ENCODE measurements at places on chromosomes 6 and 20.

DNA sequence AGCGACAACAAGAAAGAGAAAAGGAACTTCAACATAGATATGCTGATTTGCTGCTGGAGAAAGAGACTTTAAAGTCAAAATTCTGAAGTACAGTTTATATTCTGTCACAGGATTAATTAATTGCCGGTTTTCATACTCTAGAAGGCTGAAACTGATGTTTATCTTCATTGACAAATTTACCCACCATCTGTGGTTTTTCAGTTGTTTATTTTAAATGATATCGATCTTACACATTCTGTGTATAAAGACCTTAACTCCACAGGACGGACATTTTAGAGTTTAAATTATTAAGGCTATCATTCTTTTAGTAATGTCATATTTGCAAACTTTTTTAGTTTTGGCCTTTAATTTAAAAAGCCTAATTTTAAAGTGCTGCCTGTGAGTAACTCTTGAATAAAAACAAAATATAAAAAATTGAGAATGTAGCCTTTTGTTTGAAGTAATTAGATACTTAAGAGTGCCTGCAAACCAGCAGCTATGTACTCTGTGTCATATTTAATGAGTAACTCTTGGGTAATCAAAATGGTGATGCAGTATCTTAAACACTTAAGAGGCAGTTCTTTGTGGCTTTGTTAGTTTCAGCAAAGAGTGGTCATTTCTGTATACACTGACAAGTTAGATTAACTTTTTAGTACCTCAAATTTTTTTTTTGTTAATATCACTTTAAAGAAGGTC, 59.3 kb downstream of the CDC5L start:
- no peak for DNase-seq

- no peak for DNase-seq
Measured at GRCh38 chr6:138568997-138569396, 69.7 kb upstream of the NHSL1 start.

DNA sequence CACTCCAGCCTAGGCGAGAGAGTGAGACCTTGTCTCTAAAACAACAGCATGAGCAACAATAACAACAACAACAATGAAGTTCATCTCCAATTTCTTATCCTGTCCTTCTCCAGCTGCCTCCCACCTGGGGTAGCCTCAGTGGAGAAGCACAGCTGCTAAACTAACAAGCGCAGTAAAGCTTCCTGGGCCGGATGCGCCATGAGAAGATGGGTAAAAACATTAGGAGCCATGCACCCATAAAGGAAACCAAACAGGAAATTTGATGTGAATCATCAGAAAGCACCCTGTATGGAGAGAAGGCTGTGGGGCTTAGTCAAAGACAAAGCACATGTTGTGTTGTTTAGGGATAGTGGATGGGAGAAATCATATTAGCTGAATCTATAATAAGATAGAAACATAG, 61.1 kb upstream of the CCN6 start:
- DNase-seq: peak; percentile 44

GRCh38 chr6:79421707-79422484, 115.3 kb downstream of the LCA5 start:
- DNase-seq: no peak

GRCh38 chr20:22160101-22160652, 424.2 kb downstream of the FOXA2 start:
- no peak for DNase-seq

DNA sequence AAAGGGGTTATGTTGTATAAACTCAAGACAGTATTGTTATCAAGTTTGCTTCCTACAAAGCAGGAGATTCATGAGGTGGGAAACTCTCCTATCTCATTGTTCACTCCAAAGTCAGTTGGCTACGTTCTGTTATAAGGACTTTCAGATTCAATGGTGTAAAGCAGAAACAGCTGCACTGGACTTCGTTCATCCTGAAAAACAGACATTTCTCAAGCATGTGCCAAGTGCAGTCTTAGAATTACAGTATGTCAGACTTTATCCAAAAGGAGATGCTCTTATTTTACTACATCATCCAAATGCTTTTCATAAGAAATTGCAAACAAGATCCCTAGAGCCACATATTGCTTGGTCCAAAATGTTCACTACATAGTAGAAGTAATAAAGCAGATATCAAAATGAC, 14.9 kb downstream of the COL21A1 start:
- no peak for DNase-seq

- no peak for DNase-seq
Measured at GRCh38 chr20:23874747-23875146, 4.8 kb downstream of the CST5 start.

DNA sequence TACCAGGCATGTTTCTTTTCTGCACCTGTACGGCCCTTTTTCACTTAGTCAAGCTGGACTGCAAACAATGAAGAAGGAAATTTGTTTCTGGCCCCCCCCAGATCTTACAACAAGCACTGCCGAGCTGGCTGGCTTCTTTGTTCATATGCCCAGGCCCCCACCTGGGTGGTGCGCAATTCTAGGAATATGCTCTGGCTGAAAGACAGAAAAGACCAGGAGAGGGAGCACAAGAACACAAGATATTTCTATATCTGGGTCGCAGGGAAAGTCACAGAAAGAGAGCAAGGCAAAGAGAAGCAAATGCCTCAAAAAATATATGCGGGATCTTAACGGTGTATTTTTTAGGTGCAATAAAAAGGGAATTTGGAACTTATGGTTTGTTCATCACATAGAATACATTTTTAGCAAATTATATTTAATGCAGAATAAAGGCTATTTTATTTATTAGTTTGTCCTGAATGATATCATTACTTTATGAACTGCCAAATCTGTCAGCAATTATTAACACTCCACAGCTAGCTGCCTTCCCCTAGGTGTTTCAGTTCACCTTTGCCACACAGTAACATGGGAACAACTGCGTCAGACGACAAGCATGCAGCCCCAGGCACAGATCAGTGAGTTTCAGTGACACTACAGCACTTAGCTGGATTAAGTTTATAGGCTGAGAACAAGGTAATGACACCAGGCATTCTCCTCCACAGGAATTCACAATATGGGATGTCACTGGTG, 76.5 kb downstream of the GJA10 start:
- DNase-seq: no peak

- DNase-seq: no peak
Measured at GRCh38 chr20:62702895-62703852, 5.5 kb upstream of the NTSR1 start.

DNA sequence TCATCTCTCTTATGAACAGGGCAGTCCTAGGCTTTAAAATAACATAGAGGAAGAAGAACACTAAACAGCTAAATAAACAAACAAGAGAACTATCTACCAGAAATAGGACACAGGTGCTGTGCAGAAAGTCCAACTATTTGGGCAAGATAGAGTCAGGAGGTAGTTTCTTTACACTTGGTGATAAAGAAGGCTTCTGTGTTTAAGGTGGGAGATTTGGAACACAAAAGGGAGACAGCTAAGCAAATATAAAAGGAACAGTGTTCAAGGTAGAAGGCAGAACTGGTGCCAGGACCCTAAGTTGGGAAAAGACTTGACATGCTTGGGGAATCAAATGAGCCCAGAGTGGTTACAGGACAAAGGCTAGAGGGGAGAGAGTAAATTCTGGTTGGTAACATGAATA, 110.5 kb downstream of the MANEA start:
- no peak for DNase-seq

DNA sequence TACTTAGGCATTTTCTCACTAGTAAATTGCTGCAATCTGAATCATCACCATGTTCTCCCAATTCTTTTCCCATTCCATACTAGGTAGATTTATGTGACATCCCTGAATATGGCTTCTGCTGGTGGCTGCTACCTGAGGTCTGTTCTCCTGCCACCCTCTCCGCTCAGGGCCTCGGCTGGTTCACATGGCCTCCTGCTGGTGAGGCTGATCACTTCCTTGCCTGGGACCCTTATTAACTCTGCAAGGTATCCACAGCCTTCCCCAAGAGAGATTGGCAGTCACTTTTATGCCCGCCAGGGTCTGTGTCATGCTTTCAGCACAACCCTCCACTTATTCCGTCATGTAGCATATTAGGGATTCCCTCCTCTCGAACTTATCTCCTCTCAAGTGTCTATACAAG, 424.5 kb upstream of the FLRT3 start:
- DNase-seq: no peak

GRCh38 chr6:16201706-16202105, 36.7 kb upstream of the GMPR start:
- DNase-seq: no peak

DNA sequence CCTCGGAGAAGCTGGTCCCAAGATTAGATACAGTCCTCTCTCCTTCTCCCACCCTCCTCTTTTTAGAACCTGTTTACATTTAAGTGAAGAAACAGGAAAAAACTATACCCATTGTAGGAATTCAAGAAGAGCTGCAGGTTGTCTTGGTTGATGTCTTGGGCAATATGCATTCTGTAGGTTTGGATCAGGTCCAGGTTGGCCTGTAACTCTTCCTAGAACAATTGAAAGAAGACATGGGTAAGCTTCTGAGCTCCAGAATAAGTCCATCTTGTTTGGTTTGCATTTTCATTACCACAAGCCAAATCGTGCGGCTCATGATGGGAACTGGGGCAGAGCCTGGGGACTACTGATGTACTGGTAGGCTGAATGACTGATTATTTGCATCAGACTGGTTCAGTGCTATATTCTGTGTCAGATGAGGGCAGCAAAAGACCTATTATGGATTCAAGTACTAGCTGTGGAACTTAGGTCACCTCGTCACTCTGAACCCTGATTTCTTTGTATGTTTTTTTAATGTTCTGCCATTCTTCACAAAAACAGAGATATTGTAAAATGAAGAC, 20.3 kb upstream of the SLA2 start:
- DNase-seq: no peak

GRCh38 chr6:32188381-32189068, 1.5 kb downstream of the PBX2 start:
- no peak for DNase-seq

DNA sequence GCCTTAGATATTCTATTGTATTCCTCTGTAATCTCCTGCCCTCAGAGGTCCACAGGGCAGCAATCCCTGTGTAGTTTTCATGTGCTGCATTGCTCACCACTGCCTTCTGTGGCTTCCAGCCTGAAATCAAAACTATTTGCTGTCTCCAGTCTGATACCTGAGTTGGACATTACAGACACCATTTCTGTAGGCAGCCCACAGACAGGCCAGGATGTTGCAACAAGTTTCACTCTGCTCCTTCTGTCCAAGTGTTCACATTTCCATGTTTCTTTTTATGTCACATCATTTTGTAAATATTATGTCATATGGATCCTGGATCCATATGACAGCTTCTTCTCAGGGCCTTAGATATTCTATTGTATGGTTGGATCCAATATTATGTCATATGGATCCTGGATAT, 21.7 kb downstream of the ECI2 start:
- DNase-seq: no peak

DNA sequence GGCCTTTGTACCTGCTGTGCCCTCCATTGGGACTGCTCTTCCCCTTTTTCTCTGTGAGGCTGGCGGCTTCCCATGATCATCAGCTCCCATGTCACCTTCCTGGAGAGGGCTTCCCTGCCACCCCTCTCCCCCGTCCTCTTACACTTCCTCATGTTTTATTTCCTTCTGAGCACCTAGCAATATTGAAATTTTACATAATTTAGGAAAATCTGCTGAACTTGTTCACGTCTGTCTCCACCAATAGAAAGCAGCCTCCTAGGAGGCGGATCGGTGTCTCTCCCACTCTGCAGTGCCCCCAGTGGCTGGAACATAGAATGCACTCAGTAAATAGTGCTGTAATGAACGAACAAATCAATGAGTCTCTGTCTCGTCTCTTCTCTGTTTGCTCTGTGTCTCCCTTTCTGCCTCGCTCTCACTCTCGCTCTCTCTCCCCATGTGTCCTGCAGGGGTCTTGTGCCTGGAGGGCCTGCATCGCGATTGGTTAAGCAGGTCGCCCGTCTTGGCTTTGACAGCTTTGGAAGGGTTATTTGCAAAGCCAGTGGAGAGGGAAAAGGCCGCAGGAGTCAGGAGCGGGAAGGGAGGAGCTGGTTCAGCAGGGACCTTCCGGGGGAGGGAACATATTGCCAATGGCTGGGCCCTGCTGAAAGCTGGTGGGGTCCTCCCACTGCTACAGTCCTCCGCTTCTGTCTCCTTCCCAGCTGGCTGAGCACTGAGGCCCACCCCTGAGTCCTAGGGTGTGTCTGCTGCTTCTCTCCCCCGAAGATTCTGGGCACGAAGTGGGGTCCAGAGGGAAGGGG, 12.1 kb upstream of the OCSTAMP start:
- peak; percentile 59 for DNase-seq

DNA sequence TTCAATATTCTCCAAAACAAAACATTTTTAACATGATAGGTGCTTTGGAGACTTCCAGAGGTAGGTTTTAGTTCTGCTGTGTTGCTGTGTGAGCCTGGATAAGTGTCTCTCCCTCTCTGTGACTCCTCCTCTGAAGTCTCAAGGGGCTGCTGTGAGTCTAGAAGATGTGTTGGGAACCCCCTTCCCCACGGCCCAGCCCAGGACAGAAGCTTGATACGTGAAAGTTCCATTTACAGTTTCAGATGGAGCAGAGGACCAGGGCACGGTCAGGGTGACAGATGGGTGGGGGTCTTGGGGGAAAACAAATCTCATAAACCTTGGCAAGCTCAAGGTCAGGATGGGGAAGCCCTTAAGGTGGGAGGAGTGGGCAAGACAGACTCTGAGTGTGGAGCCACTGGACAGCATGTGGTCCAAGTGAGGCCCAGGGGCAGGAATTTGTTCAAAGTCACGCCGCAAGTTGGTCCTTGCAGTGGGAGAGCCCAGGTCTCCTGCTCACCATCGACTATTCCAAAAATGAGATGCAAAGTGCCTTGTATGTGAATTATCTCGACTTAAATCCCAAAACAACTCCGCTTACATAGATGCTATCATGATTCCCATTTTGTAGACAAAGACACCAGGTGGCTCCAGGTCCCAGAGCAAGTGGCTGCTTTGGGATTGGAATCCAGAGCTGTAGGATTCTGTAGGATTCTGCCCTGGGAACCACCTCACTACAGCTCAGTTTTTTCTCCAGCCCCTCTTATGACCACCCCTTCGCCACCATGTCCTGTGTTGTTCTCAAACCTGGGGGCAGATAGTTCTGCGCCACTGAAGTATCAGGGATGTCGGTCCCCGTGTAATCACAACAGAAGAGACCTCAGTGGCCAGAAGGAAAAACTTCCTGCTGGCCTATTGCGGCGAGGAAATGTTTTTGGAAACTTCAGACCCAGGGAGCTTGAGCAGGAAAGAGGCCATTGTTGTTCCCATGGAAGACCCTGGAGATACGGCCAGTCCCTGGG, 1.9 kb downstream of the TGM2 start:
- no peak for DNase-seq

- no peak for DNase-seq
Measured at GRCh38 chr6:85443349-85444117, 6.3 kb upstream of the NT5E start.

GRCh38 chr20:25269057-25269832, 21.4 kb downstream of the PYGB start:
- DNase-seq: no peak

- DNase-seq: no peak
Measured at GRCh38 chr6:38943964-38944363, 104.6 kb upstream of the GLP1R start.

DNA sequence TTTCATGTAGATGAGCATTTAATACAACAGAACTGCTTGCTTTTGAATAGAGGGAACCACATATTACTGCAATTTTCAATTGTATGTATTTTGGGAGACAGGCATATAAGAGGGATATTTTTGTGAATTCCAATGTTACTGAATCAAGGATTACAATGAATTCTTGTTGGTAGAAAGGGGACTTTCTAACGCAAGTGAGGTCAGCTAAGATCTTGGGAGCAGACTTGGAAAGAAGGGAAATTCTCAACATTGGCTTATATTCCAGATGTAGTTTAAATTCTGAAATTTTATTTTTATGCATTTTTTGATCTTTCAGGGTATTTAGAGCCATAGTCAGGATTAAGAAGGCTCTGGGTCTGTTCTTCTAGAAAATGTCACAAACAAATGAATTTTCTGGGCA, 43.3 kb upstream of the CTAGE9 start:
- DNase-seq: no peak

Measured in activated naive CD8-positive, alpha-beta T cell treated with anti-CD3 and anti-CD28 coated beads for 36 hours (primary cell).